Natural killer cell treated with Interleukin-12 subunit alpha and Interleukin-12 subunit beta and Interleukin-15 and Interleukin-18, amount 100 ng/mL, for 72 hours (primary cell): ENCODE measurements at places on chromosomes 5 and 9. TPM values are rescaled to one million over a fixed set of nuclear protein-coding genes. Genes with fewer than 3 reads are reported as not detected.
A peak's percentile ranks its signal among the peaks of the same experiment; 100 is the strongest.

- DNase-seq, result no peak
These were observed 107.2 kb upstream of the MAMDC2 start for GRCh38 chr9:69936427-69936826.

DNA sequence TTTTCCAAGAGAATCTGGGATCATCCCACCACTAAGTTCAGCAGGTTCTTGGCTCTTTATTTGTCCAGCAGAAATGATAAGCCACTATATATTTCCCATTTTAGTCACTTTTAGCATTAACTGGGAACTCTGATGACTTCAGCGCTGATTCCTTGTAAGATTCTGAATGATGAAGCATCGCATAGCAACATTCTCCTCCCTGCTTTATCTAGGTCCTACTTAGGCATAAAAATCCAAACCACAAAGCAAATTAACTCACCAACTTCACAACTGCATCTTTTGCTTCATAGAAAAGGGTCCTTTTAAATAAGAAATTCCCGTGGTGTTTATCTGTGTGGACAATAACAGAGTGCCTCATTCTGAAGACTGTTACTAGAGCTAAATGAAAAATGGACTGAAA, 203.9 kb downstream of the SAXO1 start:
- DNase-seq, result no peak

- no peak for DNase-seq
These were observed 169.2 kb downstream of the AUH start for GRCh38 chr9:91192381-91193086.

ZCCHC10 gene
- 31.4 TPM for total RNA-seq

GRCh38 chr5:147906326-147907095, at the start of gene C5orf46:
Gene C5orf46 (minus strand): TSS chr5:147906538. CDS start chr5:147906501, 37 bp downstream.
- DNase-seq, result no peak

GRCh38 chr9:93216073-93216365, 32.1 kb downstream of the WNK2 start:
- DNase-seq, result no peak

GRCh38 chr5:127133071-127133470, 59.8 kb upstream of the C5orf63 start:
- no peak for DNase-seq

- DNase-seq, result no peak
These were observed 656 bp downstream of the CEP78 start for GRCh38 chr9:78236551-78236910.

CCDC187 gene
- not detected for total RNA-seq

DNA sequence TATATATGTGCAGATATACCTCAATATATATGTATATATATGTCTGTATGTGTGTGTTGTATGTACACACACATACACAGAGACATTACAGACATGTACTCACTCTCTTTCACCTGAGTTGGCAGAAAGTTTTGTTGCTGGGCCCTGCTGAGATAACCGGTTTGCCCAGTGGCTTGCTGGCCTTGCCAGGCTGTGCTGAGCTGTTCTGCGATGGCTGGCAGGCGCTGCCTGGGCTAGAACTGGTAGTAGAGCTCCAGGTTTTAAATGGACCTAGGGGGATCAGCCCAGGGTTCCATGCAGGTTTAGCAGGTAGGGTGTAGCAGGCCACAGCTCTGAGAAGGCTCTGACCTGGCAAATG, 394.3 kb downstream of the GADD45G start:
- DNase-seq, result no peak

FAM153A gene
- total RNA-seq, result not detected

DNA sequence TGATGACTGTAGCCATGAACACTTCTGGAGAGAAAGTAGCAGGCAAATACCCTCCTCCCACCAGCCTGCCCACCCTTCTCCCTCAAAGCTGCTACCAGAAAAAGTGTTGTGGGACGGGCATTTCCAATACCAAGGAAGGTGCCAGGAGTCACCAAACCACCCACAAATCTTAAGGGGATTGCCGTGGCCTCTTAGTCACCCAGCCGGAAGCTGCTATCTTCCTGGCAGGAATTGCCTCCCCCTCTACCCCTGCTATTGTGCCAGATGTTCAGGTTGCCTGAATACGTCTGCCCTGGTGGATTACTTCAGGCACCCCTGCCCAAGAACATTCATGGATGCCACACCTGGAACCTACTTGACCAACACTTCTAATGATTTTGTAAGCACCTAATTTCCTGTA, 156.1 kb downstream of the TTC39B start:
- no peak for DNase-seq

DNA sequence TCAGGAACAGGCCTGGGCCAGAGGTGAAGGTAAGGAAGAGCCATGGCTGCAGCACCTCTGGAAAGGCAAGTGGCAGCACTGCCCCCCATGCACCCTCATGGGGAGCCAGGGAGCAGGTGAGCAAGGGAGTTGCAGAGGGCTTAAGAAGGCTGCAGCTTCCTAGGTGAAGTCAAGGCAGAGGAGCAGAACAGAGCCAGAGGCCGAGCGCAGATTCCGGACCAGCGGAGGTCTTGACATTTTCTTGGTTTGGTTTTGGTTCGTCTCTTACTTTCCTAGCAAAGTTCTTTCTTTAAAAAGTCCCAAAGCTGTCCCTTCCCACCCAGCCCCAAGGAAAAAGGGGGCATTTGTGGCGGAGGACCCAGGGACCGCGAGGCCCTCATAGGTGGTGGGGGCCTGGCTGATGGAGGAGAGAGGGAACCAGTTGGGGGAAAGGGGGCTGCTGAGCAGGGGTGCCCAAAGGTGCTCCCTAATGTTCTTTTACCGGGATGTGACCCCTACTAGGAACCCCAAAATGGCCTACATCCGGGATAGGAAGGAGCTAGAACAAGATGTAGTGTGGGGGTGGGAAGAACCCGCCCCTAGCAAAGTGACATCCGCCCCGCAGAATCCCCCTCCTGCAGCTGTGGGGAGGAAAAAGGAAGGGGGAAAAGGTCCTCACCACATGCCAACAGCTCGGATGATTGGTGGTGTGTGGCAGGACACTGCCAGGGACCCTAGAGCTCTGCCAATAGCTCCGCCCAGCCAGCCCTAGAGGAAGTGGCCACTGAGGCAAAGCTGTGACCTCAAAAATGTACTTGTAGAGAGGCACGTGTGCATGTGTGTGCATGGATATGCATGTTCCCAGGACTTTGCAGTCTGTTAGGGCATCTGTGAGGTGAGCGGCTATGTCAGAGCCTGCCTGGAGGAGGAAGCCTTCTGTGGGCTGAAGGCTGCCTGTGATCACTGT, 914 bp upstream of the CD72 start:
- peak; percentile 78 for DNase-seq

GRCh38 chr5:164651546-164652275, 1146.3 kb downstream of the MAT2B start:
- no peak for DNase-seq
